ENCODE measurements at places on chromosomes 16 and 17.

- DNase-seq = no peak
These were observed 36.7 kb downstream of the TNFRSF13B start for GRCh38 chr17:16935241-16935663.

GRCh38 chr16:57276596-57276995 lies 7.9 kb downstream of the PLLP start:
- no peak for DNase-seq

GRCh38 chr17:27862004-27862403 lies 31.2 kb downstream of the LYRM9 start:
- no peak for DNase-seq

GRCh38 chr17:57630736-57631135 lies 114.4 kb downstream of the CCDC182 start:
- DNase-seq = no peak

GRCh38 chr17:36851250-36851649 lies 86.0 kb upstream of the LHX1 start:
- DNase-seq = no peak

GRCh38 chr16:2038382-2039231 lies 9.0 kb downstream of the NTHL1 start:
- DNase-seq = no peak

GRCh38 chr17:57557834-57558681 lies 187.0 kb downstream of the CCDC182 start:
- DNase-seq = no peak

DNA sequence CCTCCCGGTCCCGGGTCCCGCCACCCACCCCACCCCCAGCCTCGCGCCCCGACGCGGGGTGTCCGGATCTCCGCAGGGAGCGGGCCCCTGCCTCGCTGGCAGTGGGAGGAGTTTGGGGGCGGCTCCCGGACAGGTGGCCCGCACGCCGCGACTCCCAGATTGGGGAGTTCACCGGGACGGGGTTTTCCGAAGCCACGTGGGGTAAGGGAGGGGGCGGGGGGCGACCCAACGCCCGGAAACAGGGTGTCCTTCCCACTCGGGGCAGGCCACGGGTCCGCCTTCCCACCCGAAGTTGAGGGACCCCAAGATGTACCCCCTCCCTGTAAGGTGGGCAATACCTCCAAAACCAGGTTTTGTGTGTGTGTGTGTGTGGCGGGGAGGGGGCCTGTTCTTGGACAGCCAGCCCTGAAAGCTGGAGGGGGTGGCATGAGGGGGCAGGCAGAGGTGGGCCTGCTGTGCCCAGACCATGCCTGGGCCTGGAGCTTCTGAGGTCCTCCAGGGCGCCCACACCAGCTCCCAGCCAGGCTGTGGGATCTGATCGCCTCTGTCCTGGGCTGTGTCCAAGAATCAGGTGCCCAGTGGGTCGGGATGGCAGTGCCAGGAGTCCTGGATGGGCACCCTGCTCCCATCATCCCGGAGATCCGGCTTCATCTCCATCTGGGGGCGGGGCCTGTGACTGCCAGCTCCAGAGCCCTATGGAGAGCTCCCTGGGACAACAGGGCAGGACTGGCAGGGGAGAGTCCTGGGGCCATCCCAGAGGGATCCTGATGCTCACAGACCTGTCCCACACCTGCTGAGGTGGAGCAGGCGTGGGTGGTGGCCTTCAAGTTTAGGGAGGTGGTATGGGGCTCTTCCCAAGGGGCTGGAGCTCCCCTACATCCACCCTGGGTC lies 767 bp downstream of the SYNGR2 start:
- DNase-seq = peak; percentile 28

GRCh38 chr17:5286846-5287245 lies 4.8 kb downstream of the RABEP1 start:
- no peak for DNase-seq

DNA sequence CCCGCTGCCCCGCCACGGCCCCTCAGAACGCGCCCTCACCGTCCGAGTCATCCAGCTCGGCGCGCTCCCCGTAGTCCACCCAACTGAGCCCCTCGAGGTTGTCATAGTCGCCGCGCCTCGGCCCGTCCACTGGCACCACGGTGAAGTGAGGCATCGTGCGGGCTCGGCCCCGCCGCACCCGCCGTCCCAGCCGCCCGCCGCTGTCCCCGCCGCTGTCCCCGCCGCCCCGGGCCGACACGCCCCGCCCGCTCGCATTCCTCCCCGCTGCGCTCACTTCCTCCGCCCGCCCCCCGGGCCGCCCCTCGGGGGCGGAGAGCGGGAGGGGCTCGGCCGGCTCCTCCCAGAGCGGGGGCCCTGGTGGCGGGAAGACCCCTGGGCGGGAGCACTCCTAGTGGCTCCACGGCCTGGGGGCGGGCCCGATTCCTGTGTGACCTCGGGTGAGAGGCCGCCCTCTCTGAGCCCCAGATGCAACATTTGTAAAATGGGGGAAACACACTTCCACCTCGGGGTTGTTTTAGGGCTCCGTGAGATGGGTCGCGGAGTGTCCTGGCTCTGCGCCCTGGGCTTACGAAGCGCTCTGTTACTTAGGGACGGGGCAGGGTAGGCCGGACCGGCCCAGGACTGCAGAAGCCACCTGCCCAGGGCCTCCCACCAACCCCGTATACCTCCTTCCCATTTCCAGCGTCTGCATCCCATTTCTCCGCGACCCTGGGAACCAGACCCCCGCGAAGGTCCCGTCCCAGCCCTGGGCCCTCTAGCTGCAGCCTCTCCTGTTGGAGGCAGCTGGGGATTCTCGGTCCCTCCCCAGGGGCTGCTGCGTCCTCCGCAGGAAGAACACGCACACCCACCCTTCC lies at the start of gene SLC12A4:
SLC12A4 (minus strand) TSS at position 238 of the 854 bp plus-strand sequence; CDS start at position 154, 84 bp downstream.
- peak; percentile 57 for DNase-seq

- no peak for DNase-seq
These were observed 48.4 kb downstream of the CENPV start for GRCh38 chr17:16304830-16305229.

- DNase-seq = no peak
These were observed 5.4 kb upstream of the GIP start for GRCh38 chr17:48973806-48974205.

GRCh38 chr16:87847785-87848675 lies 21.3 kb downstream of the SLC7A5 start:
- DNase-seq = peak; percentile 61

GRCh38 chr16:22356930-22357634 lies 17.3 kb downstream of the CDR2 start:
- DNase-seq = no peak

- DNase-seq = no peak
These were observed 15.1 kb downstream of the SLC6A4 start for GRCh38 chr17:30220414-30220813.

DNA sequence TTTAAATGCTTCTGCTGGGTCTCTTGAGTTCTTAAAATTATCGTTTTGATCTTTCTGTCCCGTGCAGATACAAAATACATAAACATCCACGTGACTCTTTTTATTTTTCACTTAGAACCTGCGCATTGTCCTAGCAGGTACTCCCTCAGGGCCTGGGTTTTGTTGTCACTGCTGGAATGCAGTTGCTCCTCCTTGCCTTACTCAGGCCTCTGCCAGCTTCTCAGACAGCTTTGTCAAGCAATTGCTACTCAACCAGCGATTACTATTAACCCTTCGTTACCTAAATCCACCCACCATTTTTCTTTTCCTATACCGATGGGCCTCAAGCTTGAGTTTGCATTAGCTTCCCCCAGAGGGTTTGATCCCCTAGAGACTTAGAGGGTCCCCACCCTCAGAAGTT lies 405.9 kb upstream of the RBFOX1 start:
- no peak for DNase-seq

DNA sequence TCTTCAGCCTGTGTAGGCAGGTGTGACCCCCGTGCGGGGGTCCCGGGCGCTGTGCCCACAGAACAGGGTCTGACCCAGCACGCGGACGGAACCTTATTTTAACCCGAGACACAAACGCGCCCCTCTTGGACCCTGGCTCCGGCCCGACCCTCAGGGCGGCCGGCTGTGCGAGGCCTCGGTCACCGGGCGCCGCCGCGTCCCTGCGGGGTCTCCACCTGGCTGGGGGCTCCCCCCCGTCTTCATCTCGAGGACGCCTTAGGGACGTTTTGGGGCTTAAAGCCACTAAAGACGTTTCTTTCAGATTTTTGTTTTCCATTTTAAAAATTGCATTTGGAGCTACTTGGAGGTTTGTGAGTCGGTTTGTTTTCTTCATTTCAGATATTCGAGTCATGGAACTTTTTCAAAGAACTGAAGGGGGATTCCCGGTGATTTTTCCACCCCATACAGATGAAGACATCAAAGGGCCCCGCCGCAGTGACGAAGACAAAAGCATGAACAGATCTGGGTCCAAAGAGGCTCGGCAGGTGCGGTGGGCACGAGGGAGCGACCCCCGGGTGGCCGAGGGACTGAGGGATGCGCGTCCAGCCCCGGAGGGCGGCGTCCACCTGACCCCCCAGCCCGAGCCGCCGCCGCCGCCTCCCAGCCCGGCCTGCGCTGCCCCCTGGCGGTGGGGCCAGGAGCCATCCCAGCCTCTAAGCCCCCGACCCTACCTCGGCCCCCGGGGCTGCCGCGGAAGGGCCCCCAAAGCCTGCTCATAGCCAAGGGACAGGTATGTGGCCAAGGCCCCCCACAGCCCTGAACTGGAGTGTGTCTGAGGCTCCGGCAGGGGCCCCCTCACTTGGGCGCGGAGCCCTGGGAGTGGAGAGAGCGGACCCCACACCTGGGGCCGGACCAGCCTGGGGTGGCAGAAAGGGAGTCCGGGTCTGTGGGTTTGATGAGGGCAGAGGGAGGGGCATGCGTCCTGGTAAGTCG lies 3.8 kb upstream of the CD7 start:
- DNase-seq = no peak

DNA sequence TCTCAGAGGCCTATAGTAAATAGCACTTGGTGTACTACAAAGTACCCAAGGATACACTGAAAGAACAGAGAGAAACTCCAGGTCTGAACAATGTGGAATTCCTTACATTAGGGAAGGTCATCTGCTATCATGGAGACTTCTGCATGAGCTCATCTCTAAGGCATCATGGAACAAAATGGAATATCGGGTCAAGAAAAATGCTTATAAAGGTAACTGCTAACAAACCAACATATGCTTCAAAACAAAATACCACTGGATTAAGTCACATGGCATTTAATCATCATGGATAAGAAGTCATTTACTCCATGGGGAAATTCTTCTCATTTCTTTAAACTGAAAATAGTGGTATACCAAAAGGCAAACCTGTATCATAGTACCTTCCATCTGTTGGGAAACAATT lies 34.2 kb downstream of the TXNDC11 start:
- no peak for DNase-seq

DNA sequence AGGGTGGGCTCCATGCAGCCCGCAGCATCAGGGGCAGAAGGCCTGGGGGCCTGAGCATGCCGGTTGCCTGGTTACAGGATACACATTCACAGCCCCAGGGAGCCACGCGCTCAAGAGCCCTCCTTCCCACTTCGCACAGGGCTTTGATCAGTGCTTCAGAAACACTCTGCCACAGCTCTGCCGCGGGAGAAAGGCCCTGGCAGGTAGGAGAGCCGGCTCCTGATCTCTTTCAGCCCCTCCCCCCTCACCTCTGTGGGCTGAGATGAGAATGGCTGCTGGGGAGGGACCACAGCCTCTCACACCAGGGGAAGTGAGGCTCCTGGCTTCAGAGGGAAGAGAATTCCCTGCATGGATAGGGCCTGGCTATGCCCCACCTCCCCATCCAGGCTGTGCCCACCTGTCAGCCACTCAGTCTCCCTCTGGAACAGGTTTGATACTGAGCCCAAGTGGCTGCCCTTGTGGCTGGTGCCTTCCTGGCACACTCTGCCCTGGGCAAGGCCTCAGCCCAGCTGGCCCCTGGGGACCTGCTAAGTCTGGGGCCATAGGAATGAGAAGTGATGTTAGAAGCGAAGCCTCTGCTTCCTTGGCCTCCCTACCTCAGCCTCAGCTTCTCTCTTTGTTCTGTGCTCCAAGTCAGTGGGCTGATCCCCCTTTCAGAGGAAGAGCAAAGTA lies 8.6 kb downstream of the DOK4 start:
- DNase-seq = no peak

DNA sequence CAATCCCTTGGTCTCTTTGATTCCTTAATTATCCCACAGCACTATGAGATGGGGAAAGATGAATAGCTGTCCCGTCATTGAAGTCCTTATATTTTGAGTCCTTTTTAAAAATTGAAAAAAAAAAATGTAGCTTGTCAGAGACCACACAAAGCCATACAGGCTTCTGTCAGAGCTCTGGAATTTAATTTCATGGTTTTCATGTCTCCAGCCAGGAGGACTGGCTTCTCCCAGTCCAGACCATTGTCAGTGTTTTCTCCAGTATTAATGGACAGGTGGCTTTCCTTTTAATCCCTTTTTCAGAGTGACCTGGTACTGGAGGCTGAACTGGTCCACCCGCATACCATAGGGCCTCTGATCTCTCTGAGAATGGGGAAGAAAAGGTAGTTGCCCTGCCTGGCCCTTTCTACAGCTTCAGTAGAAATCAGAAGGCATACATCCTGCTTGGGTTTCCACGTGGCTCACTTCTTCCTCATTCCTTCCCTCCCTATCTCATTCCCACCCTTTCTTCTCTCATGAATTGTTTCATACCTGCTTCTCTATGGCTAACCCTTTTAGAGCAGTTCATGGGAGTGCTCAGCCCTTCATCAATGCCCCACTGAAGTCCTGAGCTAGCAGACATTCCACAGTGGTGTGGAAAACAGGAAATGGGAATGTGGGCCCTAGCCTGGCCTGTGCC lies 29.1 kb downstream of the TRIM16 start:
- DNase-seq = no peak

DNA sequence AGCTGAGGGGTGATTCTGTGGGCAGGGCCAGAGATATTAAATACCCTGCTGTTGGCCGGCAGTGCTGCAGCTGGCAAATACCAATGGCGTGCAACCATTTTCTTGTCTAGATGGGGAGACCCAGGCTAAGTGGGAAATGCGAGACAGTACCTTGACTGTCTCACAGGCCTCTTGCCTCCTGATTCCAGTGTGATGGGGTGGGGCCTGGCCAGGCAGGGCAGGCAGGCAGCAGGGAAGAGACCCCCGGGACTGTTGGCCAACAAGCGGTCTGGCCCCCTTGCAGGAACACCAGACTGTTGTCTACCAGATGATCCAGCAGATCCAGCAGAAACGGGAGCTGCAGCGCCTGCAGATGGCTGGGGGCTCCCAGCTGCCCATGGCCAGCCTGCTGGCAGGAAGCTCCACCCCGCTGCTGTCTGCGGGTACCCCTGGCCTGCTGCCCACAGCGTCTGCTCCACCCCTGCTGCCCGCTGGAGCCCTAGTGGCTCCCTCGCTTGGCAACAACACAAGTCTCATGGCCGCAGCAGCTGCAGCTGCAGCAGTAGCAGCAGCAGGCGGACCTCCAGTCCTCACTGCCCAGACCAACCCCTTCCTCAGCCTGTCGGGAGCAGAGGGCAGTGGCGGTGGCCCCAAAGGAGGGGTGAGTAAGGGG lies 5.7 kb upstream of the CISD3 start:
- DNase-seq = peak; percentile 88

GRCh38 chr17:75433218-75433783 lies 23.1 kb upstream of the TMEM94 start:
- no peak for DNase-seq

DNA sequence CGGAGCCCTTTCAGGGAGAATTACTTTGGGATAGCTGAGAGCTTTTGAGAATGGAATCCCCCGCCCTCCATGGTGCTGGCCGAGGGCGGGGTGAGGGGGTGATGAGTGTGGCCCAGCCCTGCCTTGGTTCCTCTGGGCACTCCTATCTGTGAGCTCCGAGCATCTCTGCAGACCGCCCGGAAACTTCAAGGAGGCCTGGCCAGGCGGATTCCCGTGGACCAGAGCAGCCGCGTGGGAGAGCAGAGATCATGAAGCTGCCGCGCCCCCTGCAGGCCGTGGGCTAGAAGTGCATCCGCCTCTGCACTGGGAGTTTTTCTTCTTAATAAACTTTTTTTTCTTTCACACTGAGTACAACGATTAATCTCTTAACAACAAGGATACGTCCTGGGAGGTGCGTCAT lies 392.9 kb upstream of the EEF2KMT start:
- no peak for DNase-seq

- no peak for DNase-seq
These were observed 324.0 kb downstream of the MAF start for GRCh38 chr16:79276501-79276900.

Data from hippocampal formation (tissue), 2 donors.